Activated naive CD4-positive, alpha-beta T cell treated with anti-CD3 and anti-CD28 coated beads for 36 hours (primary cell): ENCODE measurements at places on chromosomes 13 and 19. TPM values are rescaled to one million over a fixed set of nuclear protein-coding genes. Genes with fewer than 3 reads are reported as not detected.

DNA sequence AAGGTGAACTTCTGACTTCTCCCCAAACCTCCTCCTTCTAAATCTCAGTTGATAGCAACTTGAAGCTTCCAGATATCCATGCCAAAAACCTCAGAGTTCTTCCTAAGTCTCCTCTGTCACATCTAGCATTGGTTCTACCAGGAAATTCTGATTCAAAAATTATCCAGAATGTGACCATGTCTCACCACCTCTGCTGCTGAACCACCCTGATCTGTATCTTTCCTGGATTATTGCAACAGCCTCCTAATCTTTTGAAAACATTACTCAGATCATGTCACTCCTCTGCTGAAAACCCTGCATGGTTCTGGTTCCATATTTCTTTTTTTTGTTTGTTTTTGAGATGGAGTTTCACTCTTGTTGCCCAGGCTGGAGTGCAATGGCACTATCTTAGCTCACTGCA lies 78.7 kb upstream of the TNFSF11 start:
- no peak for DNase-seq

- no peak for DNase-seq
These were observed 48.8 kb downstream of the TSHZ3 start for GRCh38 chr19:31300422-31300821.

- DNase-seq: no peak
These were observed 180.6 kb upstream of the MIR17HG start for GRCh38 chr13:91166714-91167511.

GRCh38 chr13:44576351-44577235 lies 463 bp upstream of the TSC22D1 start:
- peak; percentile 17 for DNase-seq

DNA sequence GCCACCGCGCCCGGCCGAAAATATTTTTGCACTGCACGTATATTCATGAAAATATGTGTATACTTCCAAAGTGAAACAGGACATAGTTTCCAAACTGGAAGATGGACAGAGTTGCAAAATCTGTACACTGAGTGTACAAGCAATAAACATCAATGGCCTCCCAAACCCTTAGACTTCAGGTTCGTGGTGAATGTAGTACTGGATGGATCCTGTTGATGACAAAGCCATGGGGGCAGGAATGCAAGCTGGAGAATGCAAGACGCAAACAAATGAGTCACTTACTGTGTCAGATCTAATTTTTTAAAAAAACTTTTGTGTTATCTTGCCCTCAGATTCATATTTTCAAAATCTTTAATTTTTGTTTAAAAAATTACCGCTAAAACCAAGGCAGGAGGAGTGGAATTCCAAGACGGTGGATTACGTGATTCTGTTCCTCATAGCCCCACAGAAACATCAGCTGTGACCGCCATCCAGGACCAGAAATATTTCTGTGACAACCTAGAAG lies 12.7 kb upstream of the LILRA2 start:
- DNase-seq: no peak

DNA sequence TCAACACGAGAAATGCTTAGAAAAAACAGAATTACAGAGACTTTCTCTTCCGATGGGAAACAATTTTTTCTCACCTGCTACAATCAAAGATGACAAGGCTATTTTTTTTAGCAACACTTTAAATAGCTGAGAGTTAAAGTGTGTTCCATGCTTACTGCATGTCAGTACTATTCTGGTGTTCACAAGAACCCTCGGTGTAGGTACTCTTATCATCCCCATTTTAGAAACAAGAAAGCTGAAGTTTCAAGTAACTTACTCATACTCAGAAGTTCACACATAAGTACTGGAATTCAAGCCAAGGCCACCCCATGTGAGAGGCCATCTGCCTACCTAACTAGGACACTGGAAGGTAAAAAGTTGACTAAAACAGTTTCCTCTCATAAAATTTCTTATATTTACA lies 9.0 kb upstream of the TNFRSF19 start:
- no peak for DNase-seq

DNA sequence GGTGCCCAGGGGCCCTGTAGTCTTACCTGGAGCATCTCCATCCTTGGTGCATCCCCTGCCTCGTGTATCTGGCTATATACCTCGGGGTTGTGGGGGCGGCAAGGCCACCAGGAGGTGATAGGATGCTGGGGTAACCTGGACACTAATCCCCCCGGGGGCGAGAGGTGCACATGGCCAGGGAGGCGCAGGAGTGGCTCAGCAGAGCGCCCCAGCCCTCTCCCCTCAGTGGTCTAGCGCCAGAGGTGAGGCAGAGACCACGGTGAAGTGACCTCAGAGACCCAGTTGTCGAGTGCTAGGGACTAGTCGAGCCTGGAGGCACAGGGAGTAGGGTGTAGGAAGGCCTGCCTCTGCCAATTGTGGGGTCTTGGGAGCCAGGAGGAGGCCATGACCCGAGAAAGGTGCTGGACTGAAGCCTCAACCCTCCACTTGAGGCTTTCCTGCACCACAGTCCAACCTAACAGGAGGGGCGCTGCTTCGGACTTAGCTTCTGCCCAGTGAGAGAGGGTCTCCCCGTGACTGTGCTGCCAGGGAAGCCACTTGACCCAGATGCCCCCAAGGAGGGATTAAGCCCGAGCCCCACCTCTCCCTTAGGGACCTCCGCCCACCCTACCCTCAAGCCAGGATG lies at the start of gene LHB:
TSS of gene LHB (minus strand) at position 51 of the 625 bp plus-strand sequence. CDS start at position 41, 10 bp downstream.
- DNase-seq: no peak

- no peak for DNase-seq
These were observed 270.4 kb downstream of the ENOX1 start for GRCh38 chr13:43516401-43516833.

DNA sequence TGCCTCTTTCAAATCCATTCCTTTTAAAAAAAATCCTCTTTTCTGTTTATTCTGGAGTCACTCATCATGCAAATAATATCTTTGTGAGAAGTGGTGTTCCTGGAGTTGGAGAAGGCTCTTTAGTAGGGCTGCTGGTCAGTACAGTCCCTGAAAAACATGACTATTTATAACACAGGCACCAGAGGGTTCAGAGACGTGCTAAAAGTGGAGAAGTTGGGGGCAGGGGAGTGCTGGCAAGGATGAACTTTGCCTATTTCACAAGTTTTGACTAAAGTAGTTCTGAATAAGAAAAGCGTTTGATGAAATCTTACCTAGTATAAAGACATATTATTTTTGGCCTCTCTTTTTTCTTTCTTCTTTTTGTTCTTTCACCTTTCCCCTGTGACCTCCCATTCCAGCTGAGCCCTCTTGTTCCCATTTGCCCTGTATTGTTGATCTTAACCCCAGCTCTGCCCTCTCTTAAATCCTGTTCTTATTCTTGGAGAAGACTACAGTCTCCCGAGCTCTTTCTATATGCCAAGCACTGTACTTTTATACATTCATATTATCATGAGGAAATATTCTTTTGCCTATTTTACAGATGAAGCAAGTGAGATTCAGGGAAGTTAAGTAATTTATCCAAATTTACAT lies 129.1 kb downstream of the TM9SF2 start:
- DNase-seq: no peak

DNA sequence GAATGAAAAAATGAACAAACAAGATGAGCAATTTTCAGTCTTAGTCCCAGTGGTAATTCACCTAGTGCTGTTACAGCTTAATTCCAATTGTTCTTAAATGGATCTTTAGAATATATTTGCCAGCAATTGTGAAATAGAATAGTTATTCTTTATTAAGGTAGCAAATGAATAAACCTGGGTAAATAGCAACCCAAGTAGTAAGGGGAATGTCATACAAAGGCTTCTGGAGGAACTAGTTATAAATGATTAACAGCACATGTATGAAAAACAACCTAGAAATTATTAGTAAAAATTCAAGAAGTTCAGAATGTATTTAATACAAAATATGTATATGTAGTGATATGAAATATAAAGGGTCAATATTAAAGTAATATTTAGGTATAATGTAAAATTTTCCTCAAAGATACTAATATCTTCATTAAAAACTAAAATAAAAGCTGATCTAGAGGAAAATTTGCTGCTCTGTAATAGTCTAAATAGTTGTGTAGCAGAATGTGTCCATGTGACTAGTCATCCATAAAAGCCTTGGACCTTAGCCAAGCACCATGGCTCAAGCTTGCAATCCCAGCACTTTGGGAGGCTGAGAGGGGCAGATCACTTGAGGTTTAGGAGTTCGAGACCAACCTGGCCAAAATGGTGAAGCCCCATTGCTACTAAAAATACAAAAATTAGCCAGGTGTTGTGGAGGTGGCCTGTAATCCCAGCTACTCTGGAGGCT lies 535.9 kb upstream of the ATXN8OS start:
- no peak for DNase-seq

GRCh38 chr13:94157705-94158218 lies 321.7 kb downstream of the DCT start:
- no peak for DNase-seq

DNA sequence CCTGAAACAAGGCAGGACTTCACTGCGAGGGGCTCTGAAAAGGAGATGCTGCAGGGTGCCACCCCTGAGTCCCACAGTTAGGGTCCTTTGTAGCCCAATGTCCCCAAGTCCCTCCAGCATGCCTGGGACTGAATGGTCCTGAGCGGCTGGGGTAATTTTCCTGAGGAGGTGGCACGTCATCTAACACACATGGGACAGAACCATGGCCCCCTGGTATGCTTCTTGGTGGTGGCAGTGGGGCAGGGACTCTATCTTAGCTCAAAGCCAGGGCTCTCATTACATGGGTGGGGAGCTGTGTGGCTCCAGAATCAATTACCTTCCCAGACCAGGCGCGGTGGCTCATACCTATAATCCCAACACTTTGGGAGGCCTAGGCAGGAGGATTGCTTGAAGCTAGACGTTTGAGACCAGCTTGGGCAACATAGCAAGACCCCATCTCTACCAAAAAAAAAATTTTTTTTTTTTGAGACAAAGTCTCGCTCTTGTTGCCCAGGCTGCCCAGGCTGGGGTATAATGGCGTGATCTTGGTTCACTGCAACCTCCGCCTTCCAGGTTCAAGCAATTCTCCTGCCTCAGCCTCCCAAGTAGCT lies 7.9 kb upstream of the SLC7A9 start:
- DNase-seq: no peak

GRCh38 chr19:6185093-6185834 lies 49.8 kb downstream of the ACSBG2 start:
- no peak for DNase-seq

DNA sequence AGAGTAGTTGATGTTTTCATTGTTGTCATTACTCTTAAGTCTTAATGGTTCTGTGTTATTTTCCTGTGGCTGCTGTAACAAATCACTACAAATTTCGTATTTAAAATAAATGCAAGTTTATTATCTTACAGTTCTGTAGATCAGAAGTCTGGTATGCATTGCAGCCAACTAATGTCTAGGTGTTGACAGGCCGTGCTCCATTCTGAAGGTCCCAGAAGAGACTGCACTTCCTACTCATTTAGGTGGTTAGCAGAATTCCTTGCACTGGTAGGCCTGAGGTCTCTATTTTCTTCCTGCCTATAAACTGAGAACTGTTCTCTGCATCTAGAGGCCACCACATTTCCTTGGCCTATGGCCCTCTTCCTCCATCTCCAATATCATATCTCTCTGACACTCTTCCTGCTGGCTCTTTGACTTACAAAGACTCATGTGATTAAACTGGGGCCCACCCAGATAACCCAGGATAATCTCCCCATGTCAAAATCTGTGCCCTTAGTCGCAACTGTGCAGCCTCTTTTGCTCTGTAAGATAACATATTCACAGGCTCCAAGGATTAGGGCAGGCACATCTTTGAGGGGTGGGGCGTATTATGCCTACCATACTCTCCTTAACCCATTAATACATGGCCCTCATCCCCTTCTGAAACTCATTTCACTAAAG lies 468.4 kb downstream of the FOXO1 start:
- DNase-seq: no peak

Gene CBY2
- not detected for total RNA-seq

GRCh38 chr13:44088991-44089413 lies 209.3 kb downstream of the LACC1 start:
- DNase-seq: peak; percentile 26

Gene LILRA1
- not detected for total RNA-seq

DNA sequence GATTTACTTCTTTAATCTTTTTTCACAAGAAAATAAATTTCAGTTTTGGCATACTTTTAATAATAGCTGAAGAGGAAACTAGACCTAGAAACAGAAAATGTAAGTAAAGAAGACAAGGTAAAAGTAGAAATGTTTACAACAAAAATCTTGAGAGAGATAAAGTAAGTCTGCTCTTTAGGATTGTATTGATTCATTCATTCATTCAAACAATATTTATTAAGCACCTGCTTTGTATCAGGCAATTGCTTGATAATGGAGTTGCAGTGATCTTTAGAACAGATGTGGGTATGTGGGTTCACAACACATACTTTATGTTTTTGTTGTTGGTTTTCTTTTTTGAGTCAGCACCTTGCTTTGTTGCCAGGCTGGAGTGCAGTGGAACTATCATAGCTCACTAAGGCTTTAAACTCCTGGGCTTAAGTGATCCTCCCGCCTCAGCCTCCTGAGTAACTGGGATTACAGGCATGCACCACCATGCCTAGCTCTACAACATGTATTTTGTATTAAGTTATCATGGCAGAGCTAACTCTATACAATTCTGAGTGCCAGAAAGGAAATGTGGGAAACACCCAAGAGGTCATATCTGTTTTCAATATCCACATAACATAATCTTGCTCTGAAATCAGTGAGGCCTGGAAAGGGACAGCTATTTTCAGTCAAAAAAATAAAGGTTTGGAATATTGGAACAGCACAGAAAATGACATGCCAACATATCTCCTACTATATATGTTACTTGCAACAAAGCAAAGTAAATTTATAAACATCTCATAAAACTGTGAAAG lies 8.8 kb upstream of the SPART start:
- DNase-seq: no peak

Gene IZUMO1
- total RNA-seq: not detected
